ENCODE measurements at places on chromosomes 1 and 21.

GRCh38 chr1:112358798-112359408 lies 37.1 kb upstream of the CTTNBP2NL start:
- DNase-seq: no peak

GRCh38 chr1:177849579-177850290 lies 120.1 kb downstream of the SEC16B start:
- DNase-seq: no peak

DNA sequence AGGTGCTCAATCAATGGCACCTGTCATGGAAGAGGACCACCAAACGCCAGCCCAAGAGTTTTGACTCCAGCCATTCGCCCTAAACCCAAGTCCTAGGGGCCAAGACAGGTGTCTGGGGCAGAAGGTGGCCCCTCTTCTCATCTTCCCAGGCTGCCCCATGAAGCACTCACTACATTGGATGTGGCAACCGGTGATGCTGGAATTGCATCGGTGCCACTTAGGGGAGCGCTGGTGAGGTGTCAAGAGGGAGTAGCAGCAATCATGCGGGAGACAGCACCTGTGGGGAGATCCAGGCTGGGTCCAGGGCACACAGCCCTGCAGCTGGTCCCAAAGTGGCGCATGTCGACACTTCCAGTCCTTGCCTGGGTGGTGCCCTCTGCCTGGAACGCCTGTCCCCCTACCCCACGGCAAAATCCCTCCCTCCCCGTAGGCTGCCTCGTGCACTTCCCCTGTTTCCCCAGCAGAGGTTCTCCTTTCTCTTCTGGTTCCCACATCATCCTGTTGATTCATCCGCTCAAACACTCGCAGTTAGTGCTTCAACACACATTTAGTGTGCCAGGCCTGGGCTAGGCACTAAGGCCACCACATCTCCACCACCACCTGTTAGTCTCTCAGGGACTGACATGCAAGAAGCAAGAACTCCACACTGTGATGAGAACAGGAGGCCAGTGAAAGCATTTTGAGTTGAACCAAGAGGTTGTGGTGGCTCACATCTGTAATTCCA lies 18.5 kb downstream of the PLA2G2D start:
- no peak for DNase-seq

DNA sequence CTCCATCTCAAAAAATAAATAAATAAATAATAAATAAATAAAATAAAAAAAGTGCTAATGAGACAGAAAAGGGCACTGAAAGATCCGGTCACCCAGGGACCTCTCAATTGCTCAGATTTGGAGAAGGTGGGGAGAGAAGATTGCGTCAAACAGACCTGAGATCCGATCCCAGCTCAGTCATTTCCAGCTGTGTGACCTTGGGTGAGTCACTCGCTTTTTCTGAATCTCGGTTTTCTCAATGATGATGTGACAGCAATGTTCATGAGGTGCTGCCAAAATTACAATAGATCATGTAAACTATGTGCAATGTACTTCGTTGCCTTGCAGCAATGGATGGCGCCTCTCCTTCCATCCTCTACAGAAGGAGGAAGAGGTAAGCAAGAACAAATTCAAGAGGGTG lies 11.1 kb upstream of the MEF2D start:
- DNase-seq: no peak

GRCh38 chr1:218454700-218455282 lies 109.7 kb downstream of the TGFB2 start:
- DNase-seq: no peak

- no peak for DNase-seq
Measured at GRCh38 chr1:62438163-62438562, 1.3 kb downstream of the USP1 start.

DNA sequence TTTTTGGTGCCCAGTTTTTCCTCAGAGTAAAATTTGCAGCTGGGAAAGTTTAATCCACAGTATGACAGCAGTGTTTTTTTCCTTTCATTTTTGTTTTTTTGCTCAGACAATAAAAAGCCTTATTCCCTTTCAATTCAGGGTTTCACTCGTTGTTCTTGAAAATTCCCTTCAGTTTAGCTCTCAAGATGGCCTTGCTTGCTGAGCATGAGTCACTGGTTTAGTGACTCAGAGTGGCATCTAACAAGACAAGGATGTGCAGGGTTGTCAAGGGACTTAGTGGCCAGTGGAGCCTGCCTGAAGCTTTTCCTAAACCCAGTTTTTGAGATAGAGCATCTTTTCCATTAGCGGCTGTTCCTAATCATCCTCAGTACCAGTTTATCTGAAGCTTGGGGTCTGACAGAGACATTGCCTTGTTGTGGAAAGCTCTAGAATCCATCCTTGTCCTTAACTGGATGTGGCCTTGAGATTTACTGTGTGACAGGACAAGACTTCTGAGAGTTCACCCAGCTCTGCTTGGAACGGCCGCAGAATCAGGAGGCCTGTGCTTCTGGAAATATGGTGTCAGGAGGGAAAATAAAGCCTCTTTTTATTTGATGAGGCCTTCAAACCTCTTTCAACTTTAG lies 48.4 kb upstream of the DNAJC6 start:
- DNase-seq: no peak

- no peak for DNase-seq
Measured at GRCh38 chr1:13921190-13921589, 221.2 kb downstream of the PRDM2 start.

- DNase-seq: no peak
Measured at GRCh38 chr1:188822248-188822647, 1655.4 kb downstream of the BRINP3 start.

DNA sequence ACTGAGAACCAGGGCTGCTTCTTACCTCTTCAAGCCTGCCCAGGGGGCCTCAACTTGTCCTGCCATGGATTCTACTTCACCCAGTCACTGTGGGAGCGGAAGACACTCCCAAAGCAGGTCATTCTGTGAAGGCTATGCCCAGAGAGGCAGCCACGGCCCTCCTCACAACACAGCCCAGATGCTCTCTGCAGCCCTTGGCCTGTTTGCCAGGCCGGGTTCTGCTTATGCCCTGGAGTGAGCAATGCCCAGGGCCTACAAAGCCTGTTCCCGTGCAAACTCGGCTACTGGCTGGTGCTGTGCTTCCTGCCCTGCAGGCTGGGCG lies 33.8 kb upstream of the SLC30A1 start:
- no peak for DNase-seq

DNA sequence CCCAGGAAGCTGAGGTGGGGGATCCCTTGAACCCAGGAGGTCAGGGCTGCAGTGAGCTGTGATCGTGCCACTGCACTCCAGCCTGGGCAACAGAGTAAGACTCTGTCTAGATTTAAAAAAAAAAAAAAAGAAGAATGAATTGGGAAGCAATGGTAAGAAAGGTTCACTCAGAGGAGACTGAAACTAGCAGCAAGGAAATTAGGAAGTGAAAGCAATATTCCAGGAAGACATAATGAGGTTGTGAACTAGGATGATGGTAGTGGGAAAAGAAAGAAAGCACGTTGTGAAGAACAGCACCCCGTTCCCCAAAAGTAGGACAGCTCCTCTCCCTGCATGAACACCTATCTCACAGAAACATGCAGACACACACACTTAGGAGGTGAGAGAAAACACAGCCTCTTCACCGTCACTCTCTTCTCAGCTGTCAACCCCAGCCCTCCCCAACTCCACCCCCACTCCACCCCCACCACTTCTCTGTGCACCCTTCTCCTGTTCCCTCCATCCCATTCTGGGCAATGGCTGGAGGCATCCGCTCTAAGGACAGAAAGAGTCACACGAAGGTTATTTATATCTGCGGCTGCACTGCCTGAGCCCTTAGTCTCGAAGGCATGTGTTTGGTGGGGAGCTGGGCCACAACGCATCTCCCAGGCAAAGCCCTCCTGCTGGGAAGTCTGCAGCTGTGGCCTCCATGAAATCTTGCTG lies 101.8 kb upstream of the LPGAT1 start:
- DNase-seq: no peak

GRCh38 chr1:209759829-209760359 lies 4.0 kb downstream of the TRAF3IP3 start:
- DNase-seq: no peak

DNA sequence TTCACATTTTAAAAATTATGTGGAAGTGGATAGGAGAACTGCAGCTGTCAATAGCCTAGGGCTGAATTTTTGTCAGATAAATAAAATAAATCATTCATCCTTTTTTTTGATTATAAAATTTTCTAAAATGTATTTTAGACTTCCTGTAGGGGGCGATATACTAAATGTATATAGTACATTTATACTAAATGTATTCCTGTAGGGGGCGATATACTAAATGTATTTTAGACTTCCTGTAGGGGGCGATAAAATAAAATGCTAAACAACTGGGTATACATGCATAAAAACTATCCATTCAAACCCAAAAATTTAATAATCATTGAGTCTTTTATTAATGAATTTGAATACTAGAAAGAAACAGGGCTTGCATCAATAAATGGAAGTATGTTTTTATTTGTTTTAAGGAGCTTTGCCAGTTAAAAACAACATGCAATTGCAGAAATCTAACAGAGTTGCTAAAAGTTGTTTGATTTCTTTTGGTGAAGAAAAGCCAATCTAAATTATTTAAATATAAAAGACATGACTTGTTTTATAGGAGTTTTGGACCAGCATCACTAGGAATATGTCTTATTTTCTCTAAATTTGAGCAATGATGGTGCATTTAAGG lies 31.4 kb downstream of the CLCA1 start:
- no peak for DNase-seq

GRCh38 chr1:37147906-37148305 lies 113.6 kb upstream of the GRIK3 start:
- DNase-seq: no peak

DNA sequence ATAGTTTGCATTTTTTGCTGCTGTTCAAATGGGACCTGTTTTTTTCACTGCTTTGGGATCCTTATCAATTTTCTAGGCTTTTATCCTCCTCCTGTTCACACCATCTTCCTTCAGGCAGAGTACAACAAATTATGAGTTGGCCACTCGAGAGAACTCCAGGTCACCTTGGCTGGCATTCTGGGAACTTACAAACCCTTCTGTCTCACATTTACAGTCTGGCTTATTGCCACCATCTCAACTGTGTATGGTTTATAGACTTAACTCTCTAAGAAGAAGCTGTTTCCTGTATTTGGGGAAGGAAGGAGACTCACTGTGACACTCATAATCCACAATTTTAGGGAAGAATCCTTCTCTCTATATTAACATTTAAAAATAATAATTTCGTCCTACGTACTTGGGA lies 5.4 kb upstream of the ZNF691 start:
- DNase-seq: no peak

DNA sequence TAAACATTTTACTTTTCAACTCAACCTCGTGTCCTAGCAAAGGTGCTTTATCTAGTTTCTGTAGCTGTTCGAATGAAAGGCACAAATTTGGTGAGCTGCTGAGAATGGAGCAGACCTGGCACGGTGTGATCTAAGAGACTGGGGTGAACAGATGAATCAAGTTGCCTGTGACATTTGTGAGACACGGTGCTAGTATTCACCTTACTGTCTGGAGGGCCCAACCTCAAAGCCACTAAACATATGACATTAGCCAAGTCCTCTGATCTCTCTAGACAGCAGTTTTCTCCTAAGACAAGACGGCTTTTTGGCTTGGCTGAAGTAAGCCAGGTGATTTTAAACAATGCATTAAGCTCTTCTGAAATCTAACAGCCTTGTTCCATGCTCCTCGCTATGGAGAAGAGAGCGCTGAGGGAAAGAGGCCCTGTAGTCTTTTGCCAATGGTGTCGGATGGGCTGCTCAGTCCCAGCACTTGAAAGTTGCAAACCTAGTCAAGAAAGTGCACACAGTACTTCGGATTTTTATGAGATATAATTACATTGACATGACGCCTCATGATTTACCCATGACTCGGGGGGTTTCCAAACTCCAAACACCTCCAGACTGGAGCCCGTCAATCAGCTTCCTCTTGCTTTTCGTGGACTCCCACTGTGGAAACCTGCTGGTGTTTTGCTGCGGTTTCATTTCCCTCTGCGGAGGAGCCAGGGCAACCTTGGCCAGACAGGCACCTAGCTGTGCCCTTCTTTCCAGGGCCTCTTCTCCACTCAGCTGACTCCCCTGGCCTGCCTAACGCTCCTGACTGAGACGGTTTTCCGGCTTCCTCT lies 794 bp upstream of the TOR3A start:
- DNase-seq: no peak

DNA sequence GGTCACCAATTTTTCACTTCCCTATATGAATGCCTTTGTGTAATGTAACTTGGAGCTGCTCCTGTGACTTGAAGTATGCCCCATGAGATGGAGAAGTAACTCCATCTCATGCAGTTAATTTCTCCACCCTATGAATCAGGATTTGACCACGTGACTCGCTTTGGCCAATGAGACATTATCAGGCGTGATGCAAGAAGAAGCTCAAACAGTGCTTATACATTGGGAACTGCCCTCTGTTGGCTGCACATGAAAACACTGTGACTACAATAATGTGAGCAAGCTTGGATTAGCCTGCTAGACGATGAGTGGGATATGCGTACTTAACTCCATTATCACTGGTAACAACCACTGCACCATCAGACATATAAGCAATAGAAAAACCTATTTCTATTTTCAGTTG lies 684.4 kb downstream of the PLA2G4A start:
- no peak for DNase-seq

- DNase-seq: no peak
Measured at GRCh38 chr21:30337276-30337744, at the start of gene KRTAP27-1. TSS of gene KRTAP27-1 (minus strand) at chr21:30337694. CDS start at chr21:30337668, 26 bp downstream.

GRCh38 chr1:198929961-198930599 lies 291.2 kb downstream of the PTPRC start:
- DNase-seq: no peak

GRCh38 chr1:191348328-191348727 lies 809.9 kb upstream of the RGS18 start:
- no peak for DNase-seq

GRCh38 chr1:20290624-20291597 lies at the start of gene VWA5B1:
TSS of gene VWA5B1 (plus strand) at chr1:20290875. CDS start at chr1:20310602, 19,727 bp downstream.
- no peak for DNase-seq

DNA sequence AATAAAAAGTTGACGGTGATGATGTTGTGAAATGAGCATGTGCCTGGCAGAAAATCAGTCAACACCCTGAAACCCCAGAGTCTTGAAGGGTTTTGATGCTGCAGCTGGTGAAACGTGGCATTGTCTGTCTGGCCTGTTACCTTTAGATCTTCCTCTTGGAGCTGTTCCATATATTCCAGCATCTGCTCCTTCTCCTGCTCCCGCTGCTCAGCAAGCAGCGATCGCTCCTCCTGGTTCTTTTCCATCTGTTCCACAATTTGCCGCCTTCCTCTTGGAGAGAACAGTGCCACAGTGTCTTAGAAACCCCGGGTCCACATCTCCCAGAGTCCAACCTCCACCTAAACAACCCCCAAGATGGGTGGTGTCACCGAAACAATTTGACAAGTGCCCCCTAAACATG lies 15.7 kb downstream of the CFAP45 start:
- DNase-seq: no peak

DNA sequence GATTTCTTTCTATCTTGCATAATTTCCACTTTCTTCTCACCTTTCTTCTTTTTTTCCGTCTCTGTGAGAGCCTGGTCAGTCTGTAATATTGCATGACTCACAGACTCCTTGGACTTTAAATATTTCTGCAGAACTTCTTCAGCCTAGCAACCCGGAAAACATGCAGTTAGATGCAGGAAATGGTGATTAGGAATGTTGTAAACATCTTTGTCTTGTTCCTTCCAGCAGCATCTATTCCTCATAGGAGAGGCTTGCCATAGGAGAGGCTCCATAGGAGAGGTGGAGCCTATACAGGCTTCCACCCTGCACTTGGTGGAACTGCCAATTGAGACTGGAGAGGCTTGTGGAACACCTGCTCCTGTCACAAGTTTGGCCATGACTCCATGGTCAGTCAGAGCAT lies 10.0 kb downstream of the GBP5 start:
- DNase-seq: no peak

GRCh38 chr1:227094249-227094966 lies 154.3 kb downstream of the COQ8A start:
- no peak for DNase-seq

Measured in stimulated activated CD4-positive, alpha-beta T cell treated with anti-CD3 and anti-CD28 coated beads, Interleukin-1b, Interleukin-23, amount 100 ng/mL, for 1 hour (primary cell).